ENCODE measurements at places on chromosomes 11 and 22. TPM values are rescaled to one million over a fixed set of nuclear protein-coding genes. Genes with fewer than 3 reads are reported as not detected.

DGCR6L gene
- 69.2 TPM for total RNA-seq

TMEM191B gene
- not detected for total RNA-seq

TLCD5 gene
- total RNA-seq: 8.1 TPM

LRRC56 gene
- total RNA-seq: 0.69 TPM

BTG4 gene
- not detected for total RNA-seq

B4GALNT4 gene
- total RNA-seq: 3.2 TPM

LZTR1 gene
- 54.8 TPM for total RNA-seq

WNT7B gene
- 1.2 TPM for total RNA-seq

OR6T1 gene
- not detected for total RNA-seq

PGA5 gene
- total RNA-seq: not detected

APOBEC3F gene
- 4.0 TPM for total RNA-seq

GRCh38 chr22:38189104-38189503, 7.5 kb upstream of the PLA2G6 start:
- no peak for ATAC-seq

DNA sequence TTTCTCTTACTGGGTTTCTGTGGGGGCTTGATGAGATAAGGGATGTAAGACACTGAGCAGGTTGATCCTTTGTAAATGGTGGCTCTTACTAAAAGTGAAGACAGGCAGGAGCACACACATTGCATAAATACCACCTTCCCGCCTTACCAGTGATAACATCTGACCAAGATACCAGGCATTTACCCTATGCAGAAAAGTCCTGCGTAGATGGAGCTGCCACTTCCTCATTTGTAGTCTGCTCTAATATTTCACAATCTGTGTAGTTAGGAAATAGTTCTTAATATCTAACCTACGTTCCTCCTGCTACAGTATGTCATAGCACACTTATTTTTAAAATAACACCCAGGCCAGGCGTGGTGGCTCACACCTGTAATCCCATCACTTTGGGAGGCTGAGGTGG, 23.9 kb upstream of the SWAP70 start:
- ATAC-seq: peak; percentile 48

- ATAC-seq: no peak
These were observed 130.3 kb upstream of the TBCEL start for GRCh38 chr11:120893440-120894201.

GRCh38 chr11:73894725-73895335, 18.0 kb downstream of the PAAF1 start:
- no peak for ATAC-seq

GRCh38 chr22:44628835-44629234, 73.2 kb upstream of the PRR5 start:
- no peak for ATAC-seq

DNA sequence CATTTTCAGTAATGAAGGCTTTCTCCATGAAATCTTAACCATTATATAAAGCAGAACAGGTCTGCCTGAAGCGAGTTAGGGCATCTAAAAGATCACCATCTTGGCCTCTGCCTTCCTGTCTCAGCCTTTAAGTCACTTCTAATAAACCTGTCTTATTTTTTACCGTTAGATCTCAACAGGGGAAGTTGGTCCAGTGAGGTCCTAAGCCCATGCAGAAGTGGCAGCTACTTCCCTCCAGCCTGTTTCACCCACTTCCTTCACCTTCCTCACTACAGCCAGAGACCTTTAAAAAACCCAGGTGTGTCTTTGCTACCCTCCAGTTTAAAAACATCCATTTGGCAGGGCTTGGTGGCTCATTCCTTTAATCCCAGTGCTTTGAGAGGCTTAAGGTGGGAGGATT, 14.1 kb upstream of the LIPT2 start:
- ATAC-seq: no peak

GRCh38 chr11:68527585-68527984, 67.0 kb downstream of the PPP6R3 start:
- no peak for ATAC-seq

GRCh38 chr11:12900496-12900895, 108.6 kb upstream of the RASSF10 start:
- peak; percentile 18 for ATAC-seq

DNA sequence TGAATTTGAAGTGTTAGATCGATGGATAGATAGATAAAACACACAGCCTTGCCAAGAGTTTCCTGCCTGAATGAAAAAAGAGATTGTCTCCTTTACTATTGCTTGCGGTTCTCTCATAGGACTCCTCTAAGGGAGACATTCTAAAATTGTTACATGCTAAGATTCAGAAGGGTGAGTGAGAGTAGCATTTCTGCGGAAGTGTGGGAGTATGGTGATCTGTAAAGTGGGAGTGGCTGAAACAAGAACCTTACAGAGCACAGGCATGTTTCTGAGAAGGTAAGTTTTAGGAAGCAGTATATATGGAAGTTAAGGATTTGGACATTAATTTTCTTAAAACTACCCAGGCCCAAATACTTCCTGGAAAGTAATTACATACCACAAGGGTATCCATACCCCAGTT, 139.6 kb downstream of the TRIM44 start:
- no peak for ATAC-seq

- ATAC-seq: no peak
These were observed 60.6 kb downstream of the NXPE2 start for GRCh38 chr11:114738954-114739353.

- ATAC-seq: no peak
These were observed 213.0 kb downstream of the NTM start for GRCh38 chr11:131583421-131583820.

- ATAC-seq: no peak
These were observed 166.0 kb downstream of the KIRREL3 start for GRCh38 chr11:126834573-126834972.
